ENCODE measurements at places on chromosomes 3 and 15.
A peak's percentile ranks its signal among the peaks of the same experiment; 100 is the strongest.

GRCh38 chr15:89362203-89363101 is 27.8 kb upstream of the POLG start:
- no peak for DNase-seq

- DNase-seq, result no peak
Measured at GRCh38 chr15:48571510-48571909, 74.0 kb downstream of the FBN1 start.

DNA sequence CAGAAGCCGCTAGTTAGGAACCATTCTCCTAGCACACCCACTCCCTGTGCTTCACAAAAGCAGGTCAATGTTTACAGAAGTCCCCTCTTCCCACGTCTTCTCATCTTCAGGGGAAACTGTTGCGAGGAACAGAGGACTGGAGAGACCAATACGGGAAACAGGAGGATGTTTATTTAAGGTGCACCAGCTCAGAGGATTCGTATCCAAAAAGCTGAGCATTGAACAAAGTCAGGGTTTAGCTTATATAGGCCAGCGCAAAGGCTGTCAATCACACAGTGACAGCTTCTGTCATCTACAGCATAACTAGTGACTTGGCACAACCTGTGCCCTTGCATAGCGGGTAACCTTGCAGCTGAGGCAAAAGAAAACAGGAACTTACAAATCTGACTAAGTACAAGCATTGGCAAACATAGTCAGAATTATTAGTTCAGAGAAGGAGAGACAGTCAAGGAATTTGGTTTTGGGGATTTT is 61.3 kb downstream of the ZDHHC19 start:
- DNase-seq, result no peak

- peak; percentile 27 for DNase-seq
Measured at GRCh38 chr3:157865352-157866000, 240.7 kb downstream of the SHOX2 start.

GRCh38 chr3:64898941-64899340 is 211.1 kb upstream of the ADAMTS9 start:
- DNase-seq, result no peak

DNA sequence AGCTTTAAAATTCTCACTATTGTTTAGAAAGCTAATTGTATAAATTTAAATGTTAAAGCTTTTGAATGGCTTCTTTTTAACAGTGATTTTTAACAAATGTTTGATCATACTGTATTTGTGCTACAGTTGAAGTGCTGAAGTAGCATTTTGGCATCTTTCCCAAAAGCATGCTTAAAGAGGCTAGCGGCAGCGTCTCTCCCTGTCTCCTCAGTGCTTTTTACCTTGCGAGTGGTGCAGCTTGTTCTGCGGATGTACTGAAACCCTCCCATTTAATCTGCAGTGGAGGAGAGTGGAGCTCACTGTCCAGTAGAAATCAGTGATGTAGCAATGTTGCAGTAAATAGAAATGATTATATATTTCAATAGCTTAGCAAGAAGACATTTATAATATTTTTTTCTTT is 43.7 kb downstream of the LRRC49 start:
- DNase-seq, result no peak

DNA sequence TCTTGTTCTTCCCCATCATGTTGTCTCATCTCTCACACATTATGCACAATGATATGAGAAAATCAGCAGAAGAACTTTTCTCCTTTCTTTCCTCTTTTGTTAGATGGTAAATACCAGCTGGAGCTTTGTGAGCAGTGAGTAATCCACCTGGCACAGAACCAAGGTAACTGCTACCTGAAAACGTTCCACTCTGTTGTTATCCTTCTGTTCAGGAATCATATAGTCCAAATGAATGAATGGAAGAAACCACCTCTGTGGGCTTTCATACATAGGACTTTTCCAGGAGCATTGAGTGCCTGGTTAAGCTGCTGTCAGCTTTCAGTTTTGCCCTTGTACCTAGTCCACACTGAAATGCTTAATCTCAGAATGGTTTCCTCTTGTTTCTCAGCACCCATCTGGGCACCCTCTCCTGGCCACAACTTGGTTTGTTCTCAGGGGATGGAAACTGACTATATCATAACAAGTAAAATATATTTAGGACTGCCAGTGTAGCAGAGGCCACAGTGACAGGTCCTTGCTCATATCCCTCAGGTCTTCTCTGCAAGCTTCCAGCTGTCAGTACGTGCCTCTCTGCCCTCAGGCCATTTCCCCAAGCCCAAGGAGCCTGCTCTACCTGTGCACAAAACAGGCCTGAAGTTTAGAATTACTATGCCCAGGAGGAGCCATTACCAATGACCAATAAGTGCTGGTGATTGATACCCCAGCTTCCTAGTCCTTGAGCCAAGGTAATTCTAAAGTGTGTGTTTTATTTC is 23.5 kb upstream of the SLC4A7 start:
- no peak for DNase-seq

DNA sequence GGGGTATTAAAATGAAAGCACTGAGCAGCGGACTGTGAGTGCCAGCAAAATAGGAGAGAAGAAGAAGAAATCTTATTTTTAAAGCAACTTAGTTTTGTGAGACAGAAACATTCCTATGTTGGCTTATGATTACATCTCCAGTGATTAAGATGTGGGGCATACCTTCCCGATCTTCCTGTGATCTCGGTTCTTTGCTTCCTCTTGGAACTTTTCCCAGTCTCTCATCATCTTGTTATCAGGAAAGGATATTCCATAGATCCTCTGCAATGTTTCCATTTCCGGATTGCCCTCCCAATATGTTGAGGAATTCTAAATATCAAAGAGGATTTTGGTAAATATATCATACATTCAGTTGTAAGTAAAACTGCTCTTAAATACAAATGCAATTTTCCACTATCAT is 22.2 kb downstream of the TARS3 start:
- no peak for DNase-seq

DNA sequence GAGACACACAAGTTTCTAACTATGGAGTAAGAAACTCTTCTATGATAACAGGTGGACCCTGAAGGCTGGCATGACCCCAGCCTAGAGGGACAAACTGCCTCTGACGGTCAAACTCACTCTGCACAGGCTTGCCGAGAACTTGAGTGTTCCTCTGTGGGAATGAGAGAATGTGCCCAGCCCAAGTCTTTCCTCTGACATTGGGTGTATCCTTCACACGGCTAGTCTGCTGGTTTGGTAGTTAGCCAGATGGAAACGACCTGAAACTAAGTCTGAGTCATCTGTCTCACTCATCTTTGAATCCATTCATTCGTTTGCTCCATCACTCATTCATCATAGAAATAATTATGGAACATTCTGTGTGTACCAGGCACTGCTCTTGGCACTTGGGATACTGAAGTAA is 198.4 kb downstream of the ATP10A start:
- DNase-seq, result no peak

DNA sequence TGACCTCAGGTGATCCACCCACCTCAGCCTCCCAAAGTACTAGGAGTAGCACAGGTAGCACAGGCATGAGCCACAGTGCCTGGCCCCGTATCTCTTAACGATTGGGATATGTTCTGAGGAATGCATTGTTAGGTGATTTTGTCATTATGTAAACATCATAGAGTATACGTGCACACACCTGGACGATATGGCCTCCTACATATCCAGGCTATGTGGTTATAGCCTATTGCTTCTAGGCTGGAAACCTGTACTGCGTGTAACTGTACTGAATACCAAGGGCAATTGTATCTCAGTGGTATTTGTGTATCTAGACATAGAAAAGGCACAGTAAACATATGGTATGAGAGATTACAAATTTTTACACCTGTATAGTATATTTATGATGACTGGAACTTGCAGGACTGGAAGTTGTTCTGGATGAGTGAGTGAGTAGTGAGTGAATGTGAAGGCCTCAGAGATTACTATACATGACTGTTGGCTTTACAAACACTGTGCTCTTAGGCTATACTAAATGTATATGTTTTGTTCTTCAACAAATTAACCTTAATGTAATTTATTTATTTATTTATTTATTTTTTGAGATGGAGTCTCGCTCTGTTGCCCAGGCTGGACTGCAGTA is 120.7 kb downstream of the MBNL1 start:
- DNase-seq, result no peak

DNA sequence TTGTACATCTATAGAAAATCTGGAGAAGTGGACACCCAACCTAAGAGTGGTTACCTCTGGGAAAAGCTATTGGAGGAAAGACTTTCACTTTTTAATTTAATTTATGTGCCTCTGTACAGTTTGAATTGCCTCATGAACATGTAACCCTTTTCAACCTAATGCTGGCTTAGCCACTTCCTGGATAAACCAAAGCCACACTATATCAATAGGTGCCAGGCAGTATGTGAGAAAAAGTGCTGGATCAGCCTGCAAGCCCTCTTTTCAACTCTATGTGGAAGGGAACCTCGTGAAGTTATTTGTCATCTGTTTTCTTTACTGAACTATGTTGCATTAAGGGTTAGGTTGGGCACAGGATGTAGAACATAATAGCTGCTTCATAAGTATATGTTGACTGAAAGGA is 9.3 kb upstream of the TOPAZ1 start:
- peak; percentile 41 for DNase-seq

GRCh38 chr3:165800970-165801369 is 36.3 kb downstream of the BCHE start:
- no peak for DNase-seq

- no peak for DNase-seq
Measured at GRCh38 chr3:179768080-179768479, 115.2 kb downstream of the USP13 start.

GRCh38 chr3:58386626-58387365 is 46.8 kb downstream of the PDHB start:
- DNase-seq, result no peak

DNA sequence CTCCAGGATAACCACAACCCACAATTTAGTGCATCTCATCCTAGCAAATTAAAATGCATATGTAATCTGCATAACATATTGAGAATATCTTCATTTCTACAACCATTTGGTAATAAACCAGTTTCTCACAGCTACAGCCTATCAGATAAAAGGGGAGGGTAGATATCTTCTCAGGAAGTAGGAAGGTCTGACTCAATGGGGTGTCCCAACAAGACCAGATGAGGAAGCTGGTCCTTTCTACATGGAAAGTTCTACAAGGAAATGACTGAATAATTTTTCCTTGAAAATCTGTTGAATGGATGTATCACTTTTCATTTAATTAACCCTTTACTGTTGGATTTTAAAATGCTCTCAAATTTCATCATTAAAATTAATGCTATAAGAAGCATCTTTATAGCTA is 17.4 kb upstream of the TMPRSS7 start:
- DNase-seq, result no peak

DNA sequence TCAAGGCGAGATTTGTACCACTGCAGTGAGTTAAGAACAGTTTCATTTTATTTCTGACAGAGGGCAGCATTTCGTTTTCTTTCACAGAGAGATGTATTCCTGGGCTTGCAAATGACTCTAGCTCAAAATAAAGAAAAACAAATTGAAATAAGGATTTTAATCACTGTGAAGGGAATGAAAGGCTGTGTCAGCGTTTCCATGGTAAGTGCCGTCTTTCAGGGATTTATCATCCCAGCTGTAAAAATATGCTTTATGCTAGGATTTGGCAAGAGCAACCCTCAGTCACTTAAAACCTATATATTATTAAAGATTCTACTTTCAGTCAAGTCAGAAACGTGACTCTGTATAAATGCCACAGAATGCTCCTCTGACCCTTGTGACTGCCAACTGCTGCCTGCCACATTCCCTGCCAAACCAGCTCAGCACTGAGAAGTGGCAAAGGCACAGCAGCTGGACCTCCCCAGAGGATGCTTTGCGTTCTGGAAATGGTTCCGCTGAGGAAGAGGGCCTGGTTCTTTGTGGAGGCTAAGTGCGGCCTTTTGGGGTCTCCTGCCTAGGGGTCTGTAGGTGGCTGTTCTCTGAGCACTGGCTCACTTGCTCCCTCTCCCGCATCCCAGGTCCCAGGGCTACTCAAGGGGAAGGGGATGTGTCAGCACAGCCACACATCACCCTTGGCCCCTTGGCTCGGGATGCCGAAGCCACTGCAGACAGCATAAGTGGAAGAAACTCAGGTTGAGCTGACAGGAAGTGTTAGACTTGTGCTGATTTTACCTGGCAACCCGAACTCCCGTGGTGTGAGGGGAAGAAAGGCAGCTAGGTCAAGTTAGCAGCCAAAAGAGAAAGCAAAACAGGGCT is 56.6 kb upstream of the POMGNT2 start:
- no peak for DNase-seq

GRCh38 chr15:71259866-71260265 is 144.6 kb downstream of the THSD4 start:
- no peak for DNase-seq

DNA sequence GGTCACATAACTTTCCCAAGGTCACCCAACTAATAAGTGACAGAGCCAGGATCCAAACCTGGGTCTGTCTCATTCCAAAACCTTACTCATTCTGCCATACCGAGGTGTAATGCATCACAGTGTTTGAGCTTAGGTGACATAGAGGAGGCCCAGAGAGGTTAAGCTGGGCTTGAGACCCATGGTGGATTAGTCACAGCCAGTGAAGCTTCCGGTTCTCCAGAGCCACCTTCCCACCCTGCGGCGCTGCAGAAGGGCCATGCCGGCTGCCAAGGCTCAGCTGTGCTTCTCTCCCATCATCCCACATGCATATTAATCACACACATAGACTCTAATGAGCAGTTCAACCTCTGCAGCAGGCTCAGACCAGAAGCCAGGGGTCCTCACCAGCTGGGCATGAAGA is 42.2 kb downstream of the SPSB4 start:
- no peak for DNase-seq

DNA sequence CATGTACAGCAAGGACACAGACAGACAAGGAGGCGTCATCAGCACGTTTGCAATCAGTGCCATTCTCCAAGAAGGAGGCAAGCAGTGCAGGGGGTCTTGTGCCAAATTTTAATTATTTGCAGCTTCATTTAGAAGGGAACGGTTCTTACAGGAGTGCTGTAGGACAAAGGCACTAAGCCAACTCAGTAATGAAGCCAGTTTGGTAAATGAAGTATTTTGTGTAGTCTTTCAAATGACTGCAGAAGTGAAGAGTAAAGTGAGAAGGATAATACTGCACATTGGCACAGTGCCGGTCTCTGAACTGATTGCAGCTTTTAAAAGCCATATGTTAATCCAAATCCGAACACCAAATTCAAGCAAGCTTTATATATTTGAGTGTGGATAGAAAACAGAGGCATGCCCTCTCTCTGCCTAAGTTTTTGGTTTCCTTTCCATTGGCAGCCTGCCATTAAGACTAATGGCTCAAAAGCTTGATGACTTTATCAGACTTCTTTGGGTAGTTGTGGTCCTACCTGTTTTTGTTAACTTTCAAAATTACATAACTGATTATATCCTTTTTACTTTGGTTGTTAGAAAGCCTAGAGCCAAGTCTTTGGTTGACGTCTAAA is 101.3 kb downstream of the SENP2 start:
- no peak for DNase-seq
